ENCODE measurements at places on chromosomes 6 and 20.
A peak's percentile ranks its signal among the peaks of the same experiment; 100 is the strongest.

DNA sequence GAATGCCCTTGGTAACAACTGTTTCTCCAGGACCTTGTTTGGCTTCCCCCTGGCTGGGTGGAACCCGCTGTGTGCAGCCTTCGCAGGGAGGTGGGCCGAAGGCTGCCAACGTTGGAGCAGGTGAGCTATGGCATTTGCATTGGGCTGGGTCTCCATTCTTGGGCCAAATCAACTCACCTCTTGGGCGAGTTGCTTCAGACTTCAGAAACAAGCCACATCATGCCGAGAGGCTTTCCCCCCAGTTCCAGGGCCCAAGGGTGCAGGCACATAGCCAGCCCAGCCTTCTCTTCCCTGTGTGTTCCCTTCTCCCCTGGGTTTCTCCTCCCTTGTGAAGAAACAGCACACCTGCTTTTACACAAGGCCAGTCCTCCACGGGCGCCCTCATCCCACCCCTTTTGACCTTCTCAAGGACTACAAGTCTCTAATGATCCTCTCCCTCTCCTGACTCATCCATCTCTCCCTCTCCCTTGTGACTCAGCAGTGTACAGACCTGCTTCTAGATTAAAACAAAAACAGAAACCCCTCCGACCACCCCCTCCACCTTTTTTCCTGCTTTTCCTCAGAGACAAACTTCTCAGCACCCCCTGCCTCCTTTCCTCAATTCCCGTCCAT, 41.6 kb downstream of the FAM209B start:
- DNase-seq: no peak

DNA sequence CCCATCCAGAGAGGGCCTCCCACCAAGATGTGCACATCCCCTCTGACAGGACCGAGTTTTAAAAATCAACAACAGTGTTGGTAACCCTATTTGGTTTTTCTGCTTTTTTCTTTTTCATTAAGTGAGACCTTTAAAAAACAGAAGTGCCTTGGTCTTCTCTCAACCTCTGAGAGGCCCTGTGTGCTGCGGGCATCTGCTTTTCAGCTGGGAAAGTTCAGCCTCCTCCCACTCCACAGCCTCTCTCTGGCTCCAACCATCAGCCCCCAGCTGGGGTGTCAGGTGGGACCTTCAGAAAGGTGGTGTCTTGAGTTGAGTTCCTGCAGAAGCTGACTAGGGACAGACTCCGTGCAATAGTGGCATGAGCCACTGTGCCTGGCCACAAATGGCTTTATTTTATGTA, 64.6 kb upstream of the ZMYND8 start:
- DNase-seq: no peak

GRCh38 chr20:5316188-5317158, at the start of gene PROKR2:
TSS of gene PROKR2 (minus strand) at chr20:5316954. CDS start at chr20:5314369, 2,585 bp downstream.
- no peak for DNase-seq

GRCh38 chr6:90537027-90537426, 49.8 kb downstream of the MAP3K7 start:
- no peak for DNase-seq

- no peak for DNase-seq
Measured at GRCh38 chr6:151081656-151082055, 158.1 kb upstream of the AKAP12 start.

DNA sequence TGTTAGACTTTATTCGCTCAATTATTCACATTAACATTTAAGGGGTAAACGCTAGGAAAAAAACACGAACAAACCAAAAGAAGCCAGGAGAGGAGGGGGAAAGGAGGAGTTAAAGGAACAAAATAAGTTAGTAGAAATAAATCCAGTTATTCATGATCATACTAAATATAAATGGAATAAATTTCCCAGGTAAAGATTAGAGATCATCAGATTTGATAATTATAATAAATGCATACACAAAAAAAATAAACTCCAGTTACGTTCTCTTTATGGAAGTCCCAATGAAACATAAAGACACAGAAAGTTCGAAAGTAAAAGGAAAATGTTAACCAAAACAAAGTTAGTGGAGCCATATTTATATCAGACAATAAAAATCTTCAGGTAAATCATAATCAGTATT, 568.7 kb upstream of the NOX3 start:
- DNase-seq: no peak

DNA sequence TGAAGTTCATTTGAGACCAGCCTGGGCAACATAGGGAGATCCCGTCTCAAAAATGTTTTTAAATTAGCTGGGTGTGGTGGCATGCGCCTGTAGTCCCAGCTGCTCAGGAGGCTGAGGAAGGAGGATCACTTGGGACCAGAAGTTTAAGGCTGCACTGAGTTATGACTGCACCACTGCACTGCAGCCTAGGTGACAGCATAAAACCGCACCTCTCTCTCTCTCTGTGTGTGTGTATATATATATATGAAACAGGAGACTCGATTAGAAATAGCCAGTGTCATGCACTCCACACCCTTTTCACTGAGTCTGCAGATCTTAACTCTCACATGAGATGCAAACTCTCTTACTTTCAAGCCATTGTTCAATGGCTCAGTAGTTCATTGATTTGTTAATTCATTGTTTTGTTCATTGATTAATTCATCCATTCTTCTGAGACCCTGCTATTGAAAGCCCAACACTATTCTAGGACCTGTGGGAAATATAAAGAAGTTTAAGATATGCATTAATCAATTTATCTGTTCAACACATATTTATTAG, 52.4 kb upstream of the MRPS10 start:
- no peak for DNase-seq

DNA sequence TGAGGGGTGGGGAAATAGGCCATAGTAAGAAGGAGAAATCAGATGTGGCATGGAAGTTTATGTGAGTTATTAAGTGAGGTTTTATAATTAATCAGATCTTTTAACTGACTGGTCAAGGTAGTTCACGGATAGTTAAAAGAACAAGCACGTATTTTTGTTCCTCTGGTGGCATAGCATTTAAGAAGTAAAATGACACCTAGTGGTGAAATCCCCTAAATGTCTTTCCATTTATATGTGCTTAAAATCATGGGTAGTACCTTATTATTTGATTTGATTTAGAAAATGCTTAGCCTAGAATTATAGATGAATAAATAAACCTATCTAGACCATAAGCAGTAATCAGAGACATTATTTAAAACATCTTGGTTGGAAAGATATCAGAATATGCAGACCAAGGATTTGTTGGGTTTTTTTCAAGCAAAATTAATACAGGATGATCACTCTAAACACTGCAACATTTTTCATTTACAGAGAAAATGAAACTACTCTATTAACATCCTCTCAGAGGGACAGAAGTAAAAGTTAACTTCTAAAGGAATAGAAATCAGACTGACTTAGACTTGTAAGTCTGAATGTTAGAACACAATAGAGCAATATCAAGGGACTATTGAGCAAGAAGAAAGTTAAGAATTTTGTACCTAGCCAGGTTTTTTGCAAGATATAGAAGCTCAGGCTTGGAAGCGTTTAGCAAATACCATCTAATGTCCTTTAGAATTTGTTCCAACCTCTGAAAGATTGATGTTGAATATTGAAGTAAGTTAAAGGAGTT, 81.1 kb downstream of the STXBP5 start:
- no peak for DNase-seq

- DNase-seq: no peak
Measured at GRCh38 chr20:22525069-22525820, 59.1 kb downstream of the FOXA2 start.

GRCh38 chr20:3072530-3073250, 1.3 kb downstream of the OXT start:
- DNase-seq: no peak

GRCh38 chr6:162777091-162777490, 49.3 kb downstream of the PACRG start:
- DNase-seq: no peak

DNA sequence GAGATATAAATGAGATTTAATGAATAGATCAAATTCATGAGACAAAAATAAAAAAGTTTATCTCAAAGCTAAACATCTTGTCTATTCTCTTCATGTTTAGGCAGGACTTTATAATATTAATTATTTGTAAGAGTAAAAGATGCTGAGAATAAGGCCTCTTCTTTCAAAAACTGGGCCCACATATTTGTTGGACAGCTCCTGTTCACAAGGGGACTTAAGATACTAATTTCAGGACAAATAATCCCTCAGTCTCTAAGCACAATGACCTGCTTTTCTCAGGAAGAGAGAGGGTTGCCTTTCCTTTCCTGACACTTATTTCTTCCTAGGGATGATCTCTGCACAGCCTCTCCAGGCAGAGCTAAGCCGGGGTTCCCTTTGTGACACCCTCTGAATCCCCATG, 43.3 kb downstream of the NOX3 start:
- no peak for DNase-seq

DNA sequence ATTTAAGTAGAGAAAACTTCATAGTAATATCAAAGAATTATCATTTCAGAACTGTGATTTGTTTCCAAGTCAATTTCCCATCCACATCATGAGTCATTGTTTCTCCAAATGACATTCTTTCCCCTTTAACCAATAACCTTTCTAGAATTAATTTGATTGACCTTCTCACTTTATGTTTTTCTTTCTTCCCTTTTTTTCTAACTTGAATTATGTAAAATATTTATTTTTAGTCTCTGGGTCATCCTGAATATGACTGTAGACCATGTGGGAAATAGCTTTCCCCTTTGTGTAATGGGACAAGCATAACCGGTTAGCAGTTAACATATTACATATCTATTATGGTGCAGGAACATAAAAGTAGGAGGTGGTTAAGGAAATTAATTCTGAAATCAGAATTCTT, 291.1 kb downstream of the GJA1 start:
- no peak for DNase-seq

DNA sequence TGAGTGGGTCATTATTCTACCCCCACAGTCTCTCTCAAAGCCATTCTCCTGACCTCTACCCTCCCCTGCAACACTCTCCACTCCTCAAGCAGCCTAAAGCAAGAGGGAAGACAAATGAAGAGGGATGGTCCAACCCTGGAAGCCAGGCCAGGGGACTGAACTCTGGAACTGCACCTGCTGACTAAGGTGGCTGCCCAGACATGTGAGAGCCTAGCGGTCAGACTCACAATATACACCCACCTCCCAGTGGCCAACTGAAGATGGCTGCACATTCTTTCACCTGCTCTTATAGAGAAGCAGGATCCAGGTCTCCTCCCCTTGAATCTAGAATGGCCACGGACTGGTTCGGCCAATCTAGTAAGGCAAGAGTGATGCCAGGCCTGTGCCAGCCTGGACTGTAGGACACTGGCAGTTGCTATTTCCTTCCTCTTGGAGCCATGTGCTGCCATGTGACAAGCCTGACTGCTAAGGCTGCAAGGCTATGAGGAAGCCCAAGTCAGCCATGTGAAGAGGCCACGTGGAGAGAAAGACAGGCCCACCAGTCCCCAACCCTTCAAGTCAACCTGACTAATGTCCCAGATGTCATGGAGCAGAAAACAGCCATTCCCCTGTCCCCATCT, 31.8 kb downstream of the ACSS1 start:
- no peak for DNase-seq

DNA sequence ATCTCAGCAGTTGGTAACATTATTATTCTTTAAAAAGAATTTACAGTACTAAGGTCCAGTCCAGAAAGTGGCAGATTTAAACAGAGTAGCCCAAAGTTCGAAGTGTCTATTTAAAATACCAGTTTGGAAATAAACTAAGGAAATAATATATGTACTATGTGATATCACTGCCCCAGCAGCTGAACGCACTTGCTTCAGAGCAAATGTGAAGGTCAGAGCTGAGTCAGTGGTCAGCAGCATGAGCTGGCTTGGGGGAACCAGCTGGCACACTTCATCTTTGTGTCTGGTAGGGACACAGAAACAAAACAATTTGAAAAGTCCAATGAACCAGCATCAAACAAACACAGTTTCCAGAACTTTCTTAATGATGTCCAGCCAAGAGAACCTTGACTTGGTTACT, 15.4 kb downstream of the TMEM14B start:
- DNase-seq: no peak

- no peak for DNase-seq
Measured at GRCh38 chr6:137219664-137220252, 573 bp upstream of the IFNGR1 start.

DNA sequence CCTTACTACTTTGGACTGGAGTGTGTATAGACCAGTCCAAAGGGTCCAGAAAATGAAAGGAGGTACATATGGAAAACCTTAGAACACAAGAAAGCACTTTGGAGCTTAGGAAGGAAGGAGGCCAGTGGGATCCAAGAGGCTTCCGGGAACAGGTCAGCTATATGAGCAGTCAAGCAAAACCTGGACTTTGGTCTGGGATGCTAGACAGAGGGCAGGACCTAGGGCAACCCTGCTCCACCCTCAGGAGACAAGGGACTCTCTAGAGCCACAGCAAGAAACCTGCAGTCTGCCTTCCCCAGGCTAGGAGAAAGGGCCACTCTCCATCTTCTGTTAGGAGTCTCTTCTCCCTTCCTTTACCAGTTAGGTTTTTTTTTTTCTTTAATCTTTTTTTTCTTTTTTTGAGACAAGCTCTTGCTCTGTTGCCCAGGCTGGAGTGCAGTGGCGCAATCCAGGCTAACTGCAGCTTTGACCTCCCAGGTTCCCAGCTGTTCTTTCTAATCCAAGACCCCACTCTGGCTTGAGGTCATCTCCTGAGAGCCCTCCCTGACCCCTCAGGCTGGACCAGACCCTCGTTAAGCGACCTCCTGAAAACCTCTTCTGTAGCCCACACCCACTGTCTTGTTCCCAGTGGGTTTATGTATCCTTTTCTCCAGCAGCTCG, 4.6 kb downstream of the KCNK5 start:
- DNase-seq: no peak

- DNase-seq: no peak
Measured at GRCh38 chr20:59643615-59644061, 39.3 kb downstream of the PHACTR3 start.

GRCh38 chr6:14645841-14646240, 528.3 kb downstream of the CD83 start:
- no peak for DNase-seq

DNA sequence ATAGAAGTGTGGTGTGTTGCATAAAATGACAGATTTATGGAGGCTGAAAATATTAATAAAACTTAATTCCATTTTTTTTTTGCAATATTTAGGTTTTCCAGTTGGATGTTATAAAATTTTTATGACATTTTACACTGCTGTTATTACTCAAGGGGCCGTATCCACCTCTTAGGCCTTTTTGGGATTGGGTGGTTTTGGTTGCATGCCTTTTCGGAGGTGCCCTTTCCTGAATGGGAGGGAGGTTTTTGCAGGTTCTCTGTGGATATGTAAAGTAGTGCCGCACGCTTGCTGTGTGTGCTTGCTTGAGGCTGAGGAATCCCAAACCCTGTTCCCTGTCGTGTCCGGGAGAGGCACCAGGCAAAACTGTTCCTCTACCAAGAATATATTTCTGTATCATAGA, 6.8 kb downstream of the ARID1B start:
- no peak for DNase-seq

GRCh38 chr6:134082191-134082590, 29.8 kb upstream of the SLC2A12 start:
- no peak for DNase-seq

- DNase-seq: peak; percentile 35
Measured at GRCh38 chr6:42315991-42316970, 98.6 kb upstream of the MRPS10 start.

- no peak for DNase-seq
Measured at GRCh38 chr20:6083926-6084325, 30.1 kb upstream of the LRRN4 start.

Data from 8988T (cell line).